Dermis microvascular lymphatic vessel endothelial cell (primary cell): ENCODE measurements at places on chromosomes 3 and 15.

DNA sequence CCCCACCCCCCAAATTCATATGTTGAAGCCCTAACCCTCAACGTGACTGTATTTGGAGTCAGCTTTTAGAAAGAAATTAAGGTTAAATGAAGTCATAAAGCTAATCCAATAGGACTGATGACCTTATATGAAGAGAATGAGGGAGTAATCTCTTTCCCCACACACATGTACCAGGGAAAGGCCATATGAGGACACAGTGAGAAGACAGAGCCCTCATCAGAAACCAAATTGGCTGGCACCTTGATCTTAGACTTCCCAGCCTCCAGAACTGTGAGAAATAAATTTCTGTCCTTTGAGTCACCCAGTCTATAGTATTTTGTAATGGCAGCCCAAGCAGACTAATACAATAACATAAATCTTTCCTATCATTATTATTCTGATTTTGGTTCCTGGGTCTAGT lies 194.7 kb upstream of the NANOGP8 start:
- DNase-seq, result no peak

DNA sequence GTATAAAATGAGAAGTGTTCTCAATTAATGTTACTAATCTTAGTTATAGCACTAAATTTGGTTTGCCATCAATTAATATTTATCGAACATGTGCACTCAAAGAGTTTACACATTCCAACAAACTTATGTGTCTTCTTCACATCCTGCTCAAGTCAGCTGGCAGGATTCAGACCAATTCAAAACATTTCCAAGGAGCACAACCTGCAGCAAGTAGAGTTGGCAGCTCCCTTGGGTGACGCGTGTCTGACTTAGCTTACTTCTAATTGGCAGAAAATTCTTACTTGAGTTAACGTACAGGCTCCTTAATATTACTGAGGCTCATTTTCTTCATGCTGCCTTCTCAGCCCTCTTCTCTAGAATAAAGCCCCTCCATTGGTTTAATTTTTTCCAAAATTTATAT lies 110.4 kb upstream of the PFN2 start:
- DNase-seq, result no peak

DNA sequence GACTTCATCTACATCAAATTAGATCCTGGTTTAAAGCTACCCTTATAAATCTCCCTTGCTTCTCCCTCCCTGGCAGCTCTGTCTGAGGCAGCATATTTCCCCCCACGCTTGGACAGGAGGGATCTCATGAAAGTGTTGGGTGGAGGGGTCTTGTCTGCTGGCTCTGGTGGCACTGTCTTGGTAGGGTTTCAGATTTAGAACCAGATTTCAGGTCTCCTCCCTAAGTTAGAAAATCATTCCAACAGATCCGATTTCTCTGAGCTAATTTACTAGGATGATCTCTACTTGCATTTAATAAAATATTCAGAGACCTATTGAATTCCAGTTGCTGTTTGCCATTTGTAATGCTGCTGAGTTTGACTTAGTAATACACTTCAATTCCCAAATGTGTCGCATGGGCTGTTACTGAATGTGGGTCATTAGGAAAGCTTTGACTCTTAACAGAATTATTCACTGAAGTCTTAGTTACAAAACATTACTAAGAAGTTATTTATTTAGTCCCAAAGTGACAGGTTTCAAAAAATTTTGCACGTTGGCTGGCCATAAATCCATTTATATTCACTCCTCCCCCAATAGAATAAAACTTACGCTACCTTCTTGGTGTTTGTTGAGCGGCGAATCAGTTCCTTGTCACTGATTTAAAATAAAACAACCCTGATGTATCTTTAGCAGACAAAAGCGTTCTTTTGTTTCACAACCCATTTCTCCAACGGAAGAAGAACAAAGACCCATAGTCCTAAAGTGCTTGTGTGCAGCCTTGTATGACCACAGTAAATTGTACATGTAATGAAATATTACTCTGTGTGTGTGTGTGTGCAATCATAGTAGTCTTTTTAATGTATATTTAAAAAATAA lies 84.5 kb downstream of the TRAK1 start:
- no peak for DNase-seq

DNA sequence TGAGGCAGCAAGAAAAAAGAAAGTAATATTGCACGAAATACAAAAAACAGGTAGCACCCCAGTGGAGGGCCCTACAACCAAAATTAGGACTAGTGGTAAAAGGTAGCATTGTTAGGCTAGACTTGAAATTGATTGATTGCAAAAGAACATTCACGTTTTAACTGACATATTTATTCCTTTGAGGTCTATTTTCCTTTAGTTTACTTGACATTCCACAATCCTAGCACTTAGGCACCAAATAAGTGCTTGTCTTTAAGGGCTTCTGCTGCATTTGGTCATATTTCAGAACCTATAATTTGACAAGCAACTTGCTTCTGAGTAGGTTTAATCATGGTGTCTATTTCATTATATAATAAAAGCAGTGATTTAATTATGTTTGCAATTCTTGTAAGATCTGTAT lies 642.7 kb upstream of the AGTR1 start:
- no peak for DNase-seq

DNA sequence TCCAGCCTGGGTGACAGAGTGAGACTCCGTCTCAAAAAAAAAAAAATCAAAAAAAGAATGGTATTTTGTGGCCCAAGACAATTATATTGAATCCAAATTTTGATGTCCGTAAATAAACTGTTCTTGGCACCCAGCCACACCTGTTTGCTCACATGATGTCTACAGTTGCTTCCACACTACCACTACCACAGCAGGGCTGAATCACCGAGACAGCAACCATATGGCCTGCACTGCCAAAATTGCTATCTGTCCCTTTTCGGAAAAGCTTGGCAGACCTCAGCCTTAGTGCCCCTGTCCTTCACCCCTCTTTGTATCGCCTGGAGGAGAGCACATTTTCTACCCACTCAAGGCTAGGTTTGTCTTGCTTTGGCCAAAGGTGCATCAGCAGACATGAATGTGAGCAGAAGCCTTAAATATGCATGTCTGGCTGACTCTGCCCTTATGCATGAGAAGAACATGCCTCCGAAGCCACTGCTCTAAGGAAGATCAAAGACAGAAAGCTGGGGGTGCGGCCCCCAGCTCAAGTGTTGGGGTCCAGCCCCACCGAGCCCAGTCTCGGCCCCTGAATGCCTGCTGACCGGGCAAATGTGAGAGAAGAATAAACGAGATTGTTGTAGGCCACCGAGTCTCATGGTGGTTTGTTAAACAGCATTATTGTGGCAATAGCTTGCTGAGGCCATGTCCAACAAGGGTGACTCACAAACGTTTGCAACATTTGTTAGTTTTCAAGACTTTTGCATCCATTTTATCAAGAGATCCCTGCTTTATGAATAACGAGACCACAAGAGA lies 108.1 kb downstream of the TPRA1 start:
- no peak for DNase-seq

DNA sequence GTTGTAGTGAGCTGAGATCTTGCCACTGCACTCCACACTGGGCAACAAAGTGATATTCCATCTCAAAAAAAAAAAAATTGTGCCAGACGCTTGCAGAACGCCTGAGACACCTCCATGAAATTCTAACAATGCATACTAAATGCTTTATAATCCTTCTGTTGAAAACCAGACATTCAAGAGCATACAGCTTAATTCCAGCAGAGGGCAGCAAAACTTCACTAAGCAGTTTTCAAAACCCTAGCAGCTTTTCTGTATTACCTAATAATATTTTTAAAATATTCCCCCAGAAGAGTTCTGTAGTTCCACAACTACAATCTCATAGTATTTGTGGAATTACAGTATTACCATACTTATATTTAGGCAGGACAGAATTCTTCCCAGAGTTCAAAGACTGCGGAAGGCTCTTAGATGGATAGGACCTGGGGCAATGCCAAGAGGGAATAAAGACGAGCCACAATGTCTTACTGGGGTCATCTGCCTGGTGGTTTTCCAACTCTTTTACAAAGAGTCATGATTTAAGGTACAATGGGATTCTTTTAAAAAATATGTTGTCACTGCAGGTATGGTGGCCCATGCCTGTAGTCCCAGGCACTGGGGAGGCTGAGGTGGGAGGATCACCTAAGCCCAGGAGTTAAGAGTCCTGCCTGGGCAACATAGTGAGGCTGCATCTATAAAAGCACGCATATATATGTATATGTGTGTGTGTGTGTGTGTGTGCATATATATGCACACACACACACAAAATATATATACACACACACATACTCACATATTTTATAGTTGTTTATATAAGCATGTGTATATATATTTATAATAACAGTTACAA lies 19.6 kb upstream of the TASOR start:
- DNase-seq, result peak; percentile 63

DNA sequence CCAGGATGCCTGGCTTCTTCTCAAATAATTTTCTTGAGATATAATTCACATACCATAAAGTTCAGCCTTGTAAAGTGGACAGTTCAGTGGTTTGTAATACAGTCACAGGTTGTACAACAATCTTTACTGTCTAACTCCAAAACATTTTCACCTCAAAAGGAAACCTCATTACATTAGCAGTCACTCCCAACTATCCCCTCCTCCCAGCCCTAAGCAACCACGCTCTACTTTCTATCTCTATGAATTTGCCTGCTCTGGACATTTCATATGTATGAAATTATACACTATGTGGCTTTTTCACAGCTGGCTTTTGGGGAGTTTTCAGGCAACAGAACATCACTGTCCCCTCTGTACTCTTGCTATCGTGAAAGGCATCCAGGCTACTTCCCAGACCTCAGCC lies 17.5 kb downstream of the TGM5 start:
- DNase-seq, result no peak

DNA sequence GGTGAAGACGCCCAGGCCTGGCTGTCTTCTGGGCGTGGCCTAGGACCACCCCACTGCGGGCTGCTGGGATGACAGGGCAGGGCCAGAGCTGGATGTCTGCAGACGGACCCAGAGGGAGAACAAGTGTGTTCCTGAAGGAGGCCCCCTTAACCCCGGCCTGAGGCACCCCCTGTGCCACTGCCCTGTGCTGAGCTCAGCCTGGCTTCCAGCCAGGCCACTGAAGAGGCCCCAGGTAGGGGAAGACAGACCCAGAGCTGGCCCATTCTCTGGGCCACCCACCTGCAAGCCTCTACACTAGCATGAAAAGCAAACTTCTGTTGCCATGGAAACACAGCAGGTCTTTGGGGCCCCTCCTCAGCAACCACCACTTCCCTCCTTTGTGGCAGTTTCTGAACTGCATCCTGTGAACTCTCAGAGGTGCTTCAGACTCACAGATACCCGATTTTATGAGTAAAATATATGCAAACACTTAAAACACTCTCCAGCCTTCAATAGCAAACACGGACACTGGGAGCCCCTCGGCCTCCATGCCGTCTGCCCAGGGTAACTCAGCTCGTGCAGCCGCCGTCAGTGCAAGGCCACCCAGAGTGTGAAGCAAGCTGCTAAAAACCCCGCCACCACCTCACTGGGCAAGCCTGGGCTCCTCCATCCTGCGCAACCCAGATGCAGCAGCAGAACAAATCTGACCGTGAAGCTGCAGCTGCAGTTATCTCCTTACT lies 42.5 kb downstream of the CMTM6 start:
- DNase-seq, result peak; percentile 40

DNA sequence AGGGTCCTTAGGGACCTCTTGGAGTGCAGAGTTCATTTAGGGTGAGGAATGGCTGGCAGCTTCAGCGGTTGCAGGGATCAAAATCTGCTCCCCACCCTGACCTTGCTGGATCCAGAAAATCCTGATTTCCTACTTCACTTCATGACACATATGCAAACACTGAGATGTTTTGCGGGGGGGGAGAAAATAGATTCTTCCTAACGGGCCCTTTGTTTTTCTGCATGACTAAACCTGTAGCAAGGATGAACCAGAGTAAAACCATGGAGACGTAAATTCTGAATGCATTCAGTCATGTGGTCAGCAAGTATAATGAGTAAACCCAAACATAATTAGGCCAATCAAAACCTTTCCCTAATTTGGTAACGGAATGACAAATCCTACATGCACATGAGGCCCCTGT lies 20.0 kb upstream of the RBP1 start:
- DNase-seq, result no peak

GRCh38 chr15:36183201-36183600 lies 396.2 kb upstream of the CDIN1 start:
- no peak for DNase-seq

DNA sequence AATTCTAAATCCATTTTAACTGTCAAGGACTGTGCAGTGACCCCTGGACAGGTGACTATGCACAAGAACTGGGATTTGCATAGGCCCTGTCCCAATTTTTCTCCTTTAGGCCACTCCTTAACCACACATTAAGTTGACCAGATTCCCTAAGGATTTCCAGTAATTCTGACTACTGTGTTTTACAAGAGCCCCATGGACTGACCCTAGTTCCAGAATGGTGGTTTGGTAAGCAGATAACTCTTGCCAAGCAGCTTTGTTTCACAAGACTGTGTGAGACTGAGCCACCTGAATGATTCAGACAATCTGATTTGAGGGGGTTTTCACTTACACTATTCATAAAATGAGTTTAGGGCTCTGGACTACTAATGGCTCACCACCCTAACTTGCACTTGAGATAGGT lies 535.8 kb downstream of the ZBBX start:
- DNase-seq, result no peak

DNA sequence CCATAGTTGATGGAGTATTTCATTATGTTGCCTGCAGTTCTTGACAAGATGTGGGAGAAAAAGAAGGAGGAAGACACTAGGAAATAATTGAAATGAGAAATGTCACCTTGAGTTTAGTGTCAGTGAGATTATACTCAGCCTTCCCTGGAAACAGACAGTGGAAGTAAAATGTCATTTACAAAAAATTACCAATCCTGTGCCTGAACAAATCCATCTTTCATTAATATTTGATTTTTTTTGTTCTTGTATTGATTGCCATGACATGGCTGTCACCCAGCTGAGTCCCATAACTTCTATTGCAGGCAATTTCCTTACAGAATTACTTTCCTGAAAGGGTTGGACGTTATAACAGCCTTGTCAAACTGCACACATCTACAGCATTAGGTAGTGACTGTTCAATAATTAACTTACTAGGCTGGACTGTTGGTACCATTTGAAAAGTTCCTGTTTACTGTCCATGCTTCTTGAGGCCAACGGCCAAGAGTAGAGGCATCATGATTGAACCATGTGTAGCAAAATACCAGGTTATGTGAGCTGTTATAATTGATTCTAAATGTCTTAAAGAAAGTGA lies 572.2 kb upstream of the LMCD1 start:
- DNase-seq, result no peak

- no peak for DNase-seq
These were observed 4.1 kb upstream of the MINAR1 start for GRCh38 chr15:79427781-79428598.
